Esophagus squamous epithelium (tissue), 5 donors: ENCODE measurements at places on chromosomes 16 and 17.

DNA sequence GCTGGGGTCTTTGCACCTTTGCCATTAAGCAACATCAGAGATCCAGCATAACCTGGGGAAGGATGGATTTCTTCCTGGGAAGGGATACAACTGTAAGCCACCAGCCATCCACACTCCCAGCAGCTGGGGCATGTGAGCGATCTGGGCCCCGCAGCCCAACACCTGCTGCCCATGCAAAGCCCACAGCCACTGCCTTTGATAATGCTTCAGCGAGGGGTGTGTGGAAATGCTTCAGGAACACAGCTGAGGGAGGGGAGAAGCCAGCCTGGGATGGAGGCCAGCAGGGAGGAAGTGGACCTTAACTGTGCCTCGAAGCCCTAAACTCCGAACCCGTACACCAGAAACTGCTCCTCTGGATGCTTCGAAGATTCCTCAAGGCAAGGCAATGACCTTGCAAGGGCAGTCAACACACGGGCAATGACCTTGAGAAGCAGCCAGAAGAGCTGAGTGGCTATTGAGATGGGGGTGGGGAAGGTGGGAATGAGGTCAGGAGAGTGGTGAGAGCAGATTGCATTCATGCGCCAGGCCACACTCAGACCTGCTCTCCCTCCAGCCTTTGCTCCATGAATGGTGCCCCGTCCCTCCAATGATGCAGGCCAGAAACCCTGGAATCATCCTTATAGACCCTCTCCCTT, 49.1 kb downstream of the KATNIP start:
- no peak overlapping the region for H3K27ac ChIP-seq
- H3K36me3 ChIP-seq = no peaks in the 10 kb centered on the region
- no peak for DNase-seq
- H3K4me3 ChIP-seq = no peak overlapping the region
- no peaks in the 10 kb centered on the region for H3K4me1 ChIP-seq
- H3K27me3 ChIP-seq = no peaks in the 10 kb centered on the region

DNA sequence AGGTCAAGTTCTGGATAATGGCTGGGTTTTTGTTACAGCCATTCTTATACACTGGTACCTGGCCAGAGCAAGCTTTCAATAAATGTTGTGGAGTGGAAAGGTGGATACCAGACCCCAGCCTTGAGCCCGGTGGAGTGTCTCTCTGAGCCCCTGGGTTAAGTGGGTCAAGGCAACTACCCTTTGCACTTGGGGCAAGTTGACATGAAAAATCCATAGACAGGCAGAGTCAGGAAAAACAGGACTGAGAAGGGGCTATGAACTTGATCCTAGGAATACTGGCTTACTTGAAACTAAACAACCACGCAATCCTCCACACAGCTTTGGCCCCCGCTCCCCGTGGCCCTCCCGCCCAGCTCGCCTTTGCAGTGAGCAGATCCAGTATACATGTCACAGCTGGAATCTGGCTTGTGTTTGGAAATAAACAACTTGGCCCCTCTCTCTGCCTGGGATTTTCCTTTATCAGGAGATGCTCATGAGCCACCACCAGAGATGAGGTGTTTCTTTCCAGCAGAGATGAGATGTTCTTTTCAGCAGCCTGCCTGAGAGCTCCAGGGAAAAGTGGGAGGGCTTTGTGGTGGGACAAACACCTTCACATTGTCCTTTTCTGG, 65.9 kb downstream of the KSR1 start:
- H3K27ac ChIP-seq = no peak overlapping the region
- DNase-seq = no peak
- peaks cover 27% of the 10 kb centered on the region for H3K4me1 ChIP-seq
- H3K36me3 ChIP-seq = no peaks in the 10 kb centered on the region
- no peaks in the 10 kb centered on the region for H3K27me3 ChIP-seq
- no peak overlapping the region for H3K4me3 ChIP-seq

- H3K4me1 ChIP-seq = peaks cover 17% of the 10 kb centered on the region
- no peaks in the 10 kb centered on the region for H3K27me3 ChIP-seq
- no peaks in the 10 kb centered on the region for H3K36me3 ChIP-seq
- no peak overlapping the region for H3K4me3 ChIP-seq
- H3K27ac ChIP-seq = peak overlapping the region; percentile 55
These were observed 21.0 kb upstream of the HERPUD1 start for GRCh38 chr16:56910654-56911539.

- H3K4me1 ChIP-seq = no peaks in the 10 kb centered on the region
- DNase-seq = no peak
- H3K27me3 ChIP-seq = no peaks in the 10 kb centered on the region
- H3K4me3 ChIP-seq = no peak overlapping the region
- no peak overlapping the region for H3K27ac ChIP-seq
These were observed 210.0 kb upstream of the TOX3 start for GRCh38 chr16:52756812-52757517.

- DNase-seq = no peak
- H3K4me3 ChIP-seq = peak overlapping the region; percentile 88
- H3K4me1 ChIP-seq = peaks cover 15% of the 10 kb centered on the region
These were observed 710 bp upstream of the CAVIN1 start for GRCh38 chr17:42423766-42424165.

DNA sequence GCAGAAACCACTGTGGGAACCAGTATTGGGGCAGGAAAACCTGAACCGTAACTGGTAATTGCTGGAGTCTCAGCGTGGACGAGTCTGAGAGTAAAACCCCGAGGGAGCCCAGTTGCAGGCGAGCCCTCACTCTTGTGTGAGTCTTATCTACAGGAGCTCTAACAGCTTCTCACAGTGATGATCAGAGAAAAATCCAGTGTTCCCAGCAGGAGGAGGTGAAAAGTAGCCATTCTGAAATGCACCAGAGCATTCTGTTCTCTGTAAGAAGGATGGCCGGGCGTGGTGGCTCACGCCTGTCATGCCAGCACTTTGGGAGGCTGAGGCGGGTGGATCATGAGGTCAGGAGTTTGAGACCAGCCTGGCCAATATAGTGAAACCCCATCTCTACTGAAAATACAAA, 161.2 kb downstream of the COPRS start:
- no peak for DNase-seq
- H3K27me3 ChIP-seq = no peaks in the 10 kb centered on the region
- no peaks in the 10 kb centered on the region for H3K36me3 ChIP-seq
- no peak overlapping the region for H3K4me3 ChIP-seq

DNA sequence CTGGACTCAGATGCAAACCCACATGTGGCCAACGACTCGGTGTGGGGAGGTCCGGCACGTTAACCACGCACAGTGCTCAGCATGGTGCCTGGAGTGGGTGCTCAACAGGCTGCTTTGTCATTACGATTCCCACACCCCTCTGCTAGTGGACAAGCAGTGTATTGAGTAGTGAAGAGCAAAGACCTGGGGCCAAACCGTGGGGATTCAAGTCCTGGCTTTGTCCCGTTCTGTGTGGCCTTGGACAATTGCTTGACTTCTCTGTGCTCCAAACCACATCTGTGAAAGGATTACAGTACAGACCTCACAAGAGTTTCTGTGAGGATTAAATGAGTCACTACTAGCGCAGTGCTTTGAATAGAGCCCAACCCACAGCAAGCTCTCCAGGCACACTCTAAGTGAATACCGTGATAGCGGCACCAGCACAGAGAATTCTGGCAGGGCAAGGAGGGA, 33.8 kb downstream of the TRPV2 start:
- no peak for DNase-seq
- H3K27me3 ChIP-seq = no peaks in the 10 kb centered on the region
- peaks cover 49% of the 10 kb centered on the region for H3K4me1 ChIP-seq

DNA sequence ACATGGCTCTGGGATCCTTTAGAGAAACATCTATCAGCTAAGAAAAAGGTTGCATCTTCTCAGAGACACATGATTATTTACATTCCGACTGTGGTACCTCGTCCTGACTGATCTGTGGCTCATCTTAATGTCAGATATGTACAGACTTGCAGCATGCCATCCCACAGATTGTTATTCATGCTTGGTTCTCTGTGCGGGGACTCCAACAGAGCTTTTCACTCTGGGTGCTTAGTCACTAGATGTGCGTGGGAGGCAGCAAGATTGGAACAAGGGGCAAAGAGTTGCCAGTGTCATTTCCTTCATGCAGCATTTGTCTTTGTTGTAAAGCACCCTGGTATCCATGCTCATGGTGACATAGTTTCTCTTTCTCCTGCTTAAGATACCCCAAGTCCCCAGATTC, 179.1 kb upstream of the CACNG5 start:
- no peak for DNase-seq
- peak overlapping the region; percentile 12 for H3K27ac ChIP-seq
- H3K27me3 ChIP-seq = no peaks in the 10 kb centered on the region
- H3K36me3 ChIP-seq = no peaks in the 10 kb centered on the region
- no peak overlapping the region for H3K4me3 ChIP-seq

DNA sequence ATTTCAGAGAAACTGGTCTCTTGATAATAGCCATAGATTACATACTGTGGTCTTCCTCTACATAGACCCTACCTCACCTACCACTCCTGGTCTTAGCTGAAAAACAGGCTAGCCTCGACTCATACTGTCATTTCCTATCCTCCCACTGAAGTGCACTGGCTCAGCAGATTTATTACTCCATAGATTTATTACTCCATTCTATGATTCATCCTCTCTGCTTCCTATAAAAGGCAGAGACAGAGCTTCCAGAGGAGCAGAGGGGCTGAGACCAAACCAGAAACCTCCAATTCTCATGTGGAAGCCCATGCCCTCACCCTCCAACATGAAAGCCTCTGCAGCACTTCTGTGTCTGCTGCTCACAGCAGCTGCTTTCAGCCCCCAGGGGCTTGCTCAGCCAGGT, at the start of gene CCL7:
Gene CCL7 (plus strand): TSS at position 253 of the 400 bp plus-strand sequence. CDS start 70 bp downstream, at position 323.
- H3K4me1 ChIP-seq = no peaks in the 10 kb centered on the region
- DNase-seq = no peak
- H3K27me3 ChIP-seq = no peaks in the 10 kb centered on the region
- H3K36me3 ChIP-seq = no peaks in the 10 kb centered on the region
- no peak within 1 kb of the TSS for H3K27ac ChIP-seq
- H3K4me3 ChIP-seq = no peak within 1 kb of the TSS
